ENCODE measurements at places on chromosomes 6 and 20.

- no peak for DNase-seq
Measured at GRCh38 chr6:4979426-4979825, 24.4 kb downstream of the RPP40 start.

DNA sequence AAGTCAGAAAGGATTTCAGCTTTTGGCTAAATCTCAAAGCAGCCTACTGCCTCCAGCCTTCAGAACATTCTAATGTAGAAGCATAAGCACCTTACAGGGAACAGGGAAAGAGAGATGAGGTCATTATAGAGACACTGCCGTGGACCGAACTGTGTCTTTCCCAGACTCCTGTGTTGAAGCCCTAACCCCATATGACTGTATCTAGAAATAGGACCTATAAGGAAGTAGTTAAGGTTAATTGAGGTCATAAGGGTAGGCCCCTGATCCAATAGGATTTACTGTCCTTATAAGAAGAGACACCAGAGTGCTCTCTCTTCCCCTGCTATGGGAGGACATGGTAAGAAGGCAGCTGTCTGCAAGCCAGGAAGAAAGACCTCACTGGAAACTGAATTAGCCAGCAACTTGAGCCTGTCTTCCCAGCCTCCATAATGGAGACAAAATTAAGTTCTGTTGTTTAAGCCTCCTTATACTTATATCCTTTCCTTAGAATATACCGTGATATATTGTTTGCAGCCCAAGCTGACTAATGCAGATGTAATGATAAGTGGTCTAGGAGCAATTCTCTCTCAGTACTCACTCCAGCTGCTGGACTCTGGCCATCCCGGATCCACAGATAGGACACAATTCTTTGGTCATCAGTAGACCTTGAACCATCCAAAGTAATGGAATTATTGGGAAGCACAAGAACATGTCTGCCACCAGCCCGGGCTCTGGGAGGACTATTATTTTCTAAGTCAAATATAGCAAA lies 71.4 kb downstream of the ALDH5A1 start:
- no peak for DNase-seq

DNA sequence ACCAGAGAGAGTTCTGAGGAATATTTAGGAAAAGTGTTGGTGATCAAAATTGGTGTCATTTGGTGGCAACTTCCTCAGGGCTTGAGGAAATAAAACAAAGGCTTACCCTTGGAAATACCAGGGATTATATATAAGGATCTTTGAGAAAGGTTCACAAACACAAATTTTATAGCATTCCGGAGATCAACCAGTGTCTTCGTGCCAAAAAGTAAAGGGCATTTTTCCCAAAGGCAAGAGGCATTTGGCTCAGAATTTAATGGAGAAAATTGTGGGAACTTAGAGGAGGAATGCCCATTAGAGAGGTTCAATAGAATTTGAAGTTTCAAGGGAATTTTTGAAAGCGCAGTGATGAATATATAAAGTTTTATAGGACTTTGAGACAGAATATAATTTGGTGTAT lies 179.5 kb downstream of the FUT9 start:
- no peak for DNase-seq

DNA sequence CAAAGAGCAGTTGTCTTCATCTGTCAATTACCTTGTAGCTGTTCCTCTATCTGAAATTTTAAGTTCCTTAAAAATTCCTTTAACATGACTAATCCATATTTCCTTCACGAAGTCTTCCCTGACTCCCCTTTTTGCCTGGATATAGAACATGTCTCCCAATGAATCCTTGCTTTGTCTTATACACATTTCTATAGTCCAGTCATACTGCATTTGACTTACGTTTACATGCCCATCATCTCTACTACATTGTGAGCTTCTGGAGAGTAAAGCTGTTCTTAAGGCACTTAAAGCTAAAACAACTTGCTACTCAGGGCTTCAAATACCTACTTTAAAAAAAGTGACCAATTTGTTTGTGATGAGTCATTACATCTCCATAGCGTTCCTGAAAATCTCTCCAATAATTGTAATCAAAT lies 4.9 kb downstream of the REV3L start:
- DNase-seq = no peak

- DNase-seq = no peak
Measured at GRCh38 chr6:56959094-56959493, 4.2 kb downstream of the BEND6 start.

- no peak for DNase-seq
Measured at GRCh38 chr6:108638993-108639392, 78.3 kb downstream of the FOXO3 start.

- no peak for DNase-seq
Measured at GRCh38 chr6:43836507-43837240, 66.7 kb downstream of the VEGFA start.

DNA sequence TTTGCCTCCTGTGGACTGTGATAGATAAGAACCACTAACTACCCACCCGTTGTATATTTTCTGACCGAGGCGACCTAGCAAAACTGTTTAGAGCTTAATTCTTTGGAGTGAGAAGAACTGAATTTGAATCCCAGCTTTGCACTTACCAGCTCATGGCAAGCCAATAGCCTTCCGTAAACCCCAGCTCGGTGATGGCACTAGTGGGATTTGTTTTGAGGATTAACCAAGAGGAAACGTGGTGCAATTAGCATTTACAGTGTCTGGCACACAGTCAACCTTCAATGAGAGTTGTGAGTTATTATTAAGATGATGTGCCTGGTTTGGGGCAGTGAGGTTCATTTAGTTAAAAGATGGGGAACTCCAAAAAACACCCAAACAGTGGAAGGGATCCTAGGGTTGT lies 12.3 kb upstream of the DSP start:
- no peak for DNase-seq

- DNase-seq = no peak
Measured at GRCh38 chr6:33391922-33392594, 435 bp downstream of the KIFC1 start.

DNA sequence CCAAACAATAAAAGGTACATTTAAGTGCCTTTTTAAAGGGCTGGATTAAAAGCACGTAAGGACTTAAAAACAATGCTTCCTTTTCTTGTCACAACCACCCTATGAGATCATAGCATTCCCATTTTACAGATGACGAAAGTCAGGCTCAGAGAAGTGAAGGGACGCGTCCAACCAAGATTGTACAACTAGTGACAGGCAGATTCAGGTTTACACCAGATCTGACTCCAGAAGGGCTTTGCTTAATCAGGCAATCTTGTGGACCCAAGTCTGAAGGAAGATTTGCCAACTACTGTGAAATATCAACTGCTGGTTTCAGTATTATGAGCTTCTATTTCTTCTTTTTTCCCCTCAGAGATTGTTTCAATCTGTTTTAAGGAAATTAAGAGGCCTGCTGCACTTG lies 877 bp downstream of the ENPP4 start:
- no peak for DNase-seq

- no peak for DNase-seq
Measured at GRCh38 chr6:1201547-1202200, 110.2 kb upstream of the FOXQ1 start.

GRCh38 chr6:111813237-111813636 lies 60.0 kb downstream of the FYN start:
- no peak for DNase-seq

GRCh38 chr6:124008000-124008987 lies 204.6 kb downstream of the NKAIN2 start:
- no peak for DNase-seq

DNA sequence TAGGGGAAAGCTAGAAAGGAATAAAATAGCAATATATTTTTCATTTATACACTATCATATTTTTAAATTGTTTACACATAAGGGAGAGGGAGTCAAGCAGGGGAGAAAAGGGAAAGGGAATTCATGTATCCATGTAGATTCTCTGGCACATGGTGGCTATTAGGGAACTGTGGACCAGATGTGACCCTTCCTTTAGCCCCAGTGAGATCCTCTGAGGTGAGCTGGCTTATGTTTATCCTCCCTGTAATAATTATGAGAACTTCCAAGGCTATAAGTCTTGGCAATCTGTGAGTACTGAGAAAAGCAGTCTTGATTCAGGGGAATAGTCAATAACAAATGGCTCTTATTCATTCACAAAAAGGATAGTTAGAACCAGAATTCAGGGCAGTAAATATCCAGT lies 42.6 kb downstream of the TSBP1 start:
- no peak for DNase-seq

DNA sequence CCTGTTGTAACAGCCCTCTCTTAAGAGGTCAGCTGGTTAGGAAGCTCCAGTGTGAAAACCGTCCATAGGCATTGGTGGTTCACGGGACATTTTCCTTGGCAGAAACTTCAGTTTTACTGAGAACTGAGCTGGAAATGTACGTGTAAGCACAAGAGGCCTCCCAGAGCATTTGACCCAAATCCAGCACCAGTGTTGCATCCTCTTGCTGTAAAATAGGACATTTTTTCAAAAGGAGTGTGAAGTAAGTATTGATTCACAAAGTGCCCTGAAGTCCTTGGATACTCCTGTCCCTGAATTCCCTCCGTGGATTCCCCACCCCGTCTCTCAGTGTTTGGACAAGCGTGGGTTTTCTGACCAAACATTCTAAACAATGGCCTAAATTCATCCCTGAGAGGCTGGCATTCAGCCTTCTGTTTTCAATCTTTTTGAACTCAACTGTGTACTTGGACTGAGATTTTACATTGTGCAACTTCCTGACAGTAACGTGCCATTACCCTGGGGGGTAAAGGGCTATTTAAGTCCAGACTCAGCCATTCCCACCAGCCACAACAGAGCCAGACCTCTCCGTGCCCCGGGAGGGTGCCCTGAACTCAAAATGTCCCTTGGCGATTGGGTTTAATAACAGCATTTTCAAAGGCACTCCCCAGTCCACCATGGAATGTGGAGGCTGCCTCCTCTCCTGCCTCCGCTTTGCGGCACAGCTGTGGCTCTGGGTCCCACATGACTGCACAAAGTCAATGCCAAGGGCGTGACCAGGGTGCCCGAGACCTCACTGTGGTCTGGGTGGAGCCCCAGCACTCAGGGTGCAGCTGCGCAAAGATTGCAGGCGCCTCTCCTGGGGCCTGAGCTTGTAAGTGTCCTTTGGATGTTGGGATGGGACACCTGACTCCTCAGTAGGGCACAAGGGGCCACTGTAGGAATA lies 92.7 kb upstream of the AFDN start:
- DNase-seq = no peak

DNA sequence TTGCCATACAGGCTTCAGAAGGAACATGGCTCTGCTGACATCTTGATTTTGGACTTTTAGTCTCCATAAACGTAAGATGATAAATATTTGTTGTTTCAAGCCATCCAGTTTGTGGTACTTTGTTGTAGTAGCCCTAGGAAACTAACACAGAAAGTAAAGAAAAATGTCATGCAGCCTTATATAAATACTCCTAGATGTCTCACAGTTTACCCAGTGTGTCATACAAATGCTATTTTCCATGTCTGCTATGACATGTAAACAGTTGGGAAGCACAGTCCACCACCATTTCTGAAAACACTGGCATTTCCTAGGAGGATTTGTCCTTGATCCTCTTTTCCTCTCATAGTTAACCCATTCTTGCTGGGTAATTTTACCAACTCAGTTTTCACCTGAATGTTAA lies 30.6 kb upstream of the ME1 start:
- no peak for DNase-seq

DNA sequence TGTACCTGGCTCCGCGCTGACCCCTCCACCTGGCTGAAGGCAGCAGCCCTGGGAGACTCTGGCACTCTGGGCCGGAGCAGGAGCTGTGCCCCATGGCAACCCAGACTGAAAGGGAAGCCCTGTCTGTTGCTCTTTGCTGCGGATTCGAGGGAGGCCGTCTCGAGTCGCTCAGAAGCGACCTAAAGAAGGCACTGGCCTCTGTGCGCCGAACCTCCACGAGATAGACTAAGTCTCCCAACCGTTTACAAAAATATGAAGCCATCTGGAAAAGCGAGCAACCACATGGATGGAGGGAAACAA lies 10.5 kb upstream of the TBX18 start:
- DNase-seq = no peak

DNA sequence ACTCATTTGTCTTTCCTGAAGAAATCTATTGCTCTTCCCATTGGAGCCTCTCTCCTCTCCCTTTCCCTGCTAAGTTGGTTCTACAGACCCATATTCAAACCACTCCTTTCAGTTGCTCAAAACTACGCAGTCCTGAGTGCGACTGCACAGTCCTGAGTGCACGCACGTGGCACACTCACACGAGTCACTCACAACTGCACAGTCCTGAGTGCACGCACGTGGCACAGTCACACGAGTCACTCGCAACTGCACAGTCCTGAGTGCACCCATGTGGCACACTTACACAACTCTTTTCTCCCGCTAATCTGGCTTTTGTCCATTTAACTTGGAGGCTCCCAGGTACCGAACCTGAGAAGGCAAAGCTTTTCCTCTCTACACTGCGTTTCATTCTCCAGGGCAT lies 159.7 kb downstream of the RNASET2 start:
- DNase-seq = no peak

DNA sequence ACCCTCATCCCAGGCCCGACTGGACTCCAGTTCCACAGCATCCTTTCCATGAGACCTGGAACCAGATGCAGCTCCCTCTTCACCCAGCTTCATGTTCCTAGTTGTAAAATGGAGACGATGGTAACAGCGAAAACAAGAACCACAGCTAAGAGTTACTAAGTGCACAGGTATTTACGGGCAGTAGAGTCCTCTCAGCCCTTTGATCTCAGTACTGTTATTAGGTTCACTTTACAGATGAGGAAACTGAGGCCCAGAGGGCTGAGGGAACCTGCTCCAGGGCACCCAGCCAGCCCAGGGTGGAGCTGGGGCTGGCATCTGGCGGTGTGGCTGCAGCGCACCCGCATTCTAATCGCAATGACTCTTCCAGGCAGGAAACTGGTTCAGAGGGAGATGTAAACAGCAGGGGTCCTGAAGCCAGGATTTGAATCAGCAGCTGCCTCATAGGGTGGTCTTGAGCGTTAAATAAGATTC lies 858 bp downstream of the BCAS1 start:
- DNase-seq = no peak

DNA sequence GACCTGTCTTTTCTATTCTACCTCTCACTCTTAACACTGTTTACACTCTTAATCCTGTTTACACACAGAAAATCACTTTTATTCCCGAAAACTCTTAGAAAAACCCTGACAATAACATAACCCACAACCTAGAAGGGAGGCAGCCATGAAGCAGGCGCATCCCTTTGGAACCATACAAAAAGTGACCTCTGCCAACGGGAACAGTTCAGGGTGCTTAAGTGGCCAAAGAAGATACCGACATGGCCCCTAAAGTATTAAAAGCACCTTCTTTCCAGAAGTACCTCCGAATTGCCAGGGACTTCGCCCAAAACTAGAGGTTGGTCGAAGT lies 490 bp downstream of the MMUT start:
- peak; percentile 15 for DNase-seq

GRCh38 chr6:71181565-71181964 lies 107.0 kb upstream of the OGFRL1 start:
- no peak for DNase-seq

- DNase-seq = no peak
Measured at GRCh38 chr6:2725999-2726567, 24.6 kb downstream of the MYLK4 start.

DNA sequence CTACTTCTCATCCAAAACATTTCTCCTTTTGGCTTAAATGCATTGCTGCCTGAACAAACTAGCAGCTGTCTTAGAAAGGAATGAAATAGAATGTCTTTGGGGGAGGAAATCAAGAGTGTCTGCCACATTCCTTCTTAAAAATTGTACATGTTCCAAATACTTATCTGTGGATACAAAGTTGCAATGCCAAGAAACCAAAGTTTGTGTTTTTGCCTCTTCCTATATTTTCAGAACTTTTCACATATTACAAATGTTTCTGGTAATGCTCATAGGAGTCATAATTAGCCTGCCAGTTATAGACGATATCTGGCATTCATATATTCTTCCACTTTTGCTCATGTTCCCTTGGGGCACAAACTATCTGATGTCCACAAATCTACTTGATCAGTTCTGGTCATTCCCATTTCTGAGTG lies 165.5 kb upstream of the BMP5 start:
- DNase-seq = no peak
